ENCODE measurements at places on chromosomes 6 and 20. TPM values are rescaled to one million over a fixed set of nuclear protein-coding genes. Genes with fewer than 3 reads are reported as not detected.

NRSN1 gene
- not detected for total RNA-seq

RIMS4 gene
- 0.05 TPM for total RNA-seq

PROKR2 gene
- not detected for total RNA-seq

CRISP3 gene
- total RNA-seq, result not detected

IL17A gene
- total RNA-seq, result 2.8 TPM

ECT2L gene
- total RNA-seq, result not detected

AGPAT4 gene
- 8.0 TPM for total RNA-seq

BNIP5 gene
- total RNA-seq, result not detected

ABHD12 gene
- 26.5 TPM for total RNA-seq

ADGRG6 gene
- 1.5 TPM for total RNA-seq

FAM217A gene
- not detected for total RNA-seq

HUS1B gene
- 0.79 TPM for total RNA-seq

PKHD1 gene
- total RNA-seq, result 0.02 TPM

NRN1 gene
- total RNA-seq, result 3.3 TPM

PREP gene
- 31.6 TPM for total RNA-seq

PTPRK gene
- 3.8 TPM for total RNA-seq

KLC4 gene
- 36.9 TPM for total RNA-seq

EPHA7 gene
- total RNA-seq, result not detected

COL20A1 gene
- total RNA-seq, result 0.50 TPM

THBD gene
- total RNA-seq, result not detected

PERP gene
- 4.6 TPM for total RNA-seq

GCNT2 gene
- total RNA-seq, result 3.1 TPM

UST gene
- 3.7 TPM for total RNA-seq
